D721Med (cell line): ENCODE measurements at places on chromosomes 7 and 10.

GRCh38 chr10:128612631-128613030 lies 486.4 kb upstream of the MKI67 start:
- DNase-seq = no peak

DNA sequence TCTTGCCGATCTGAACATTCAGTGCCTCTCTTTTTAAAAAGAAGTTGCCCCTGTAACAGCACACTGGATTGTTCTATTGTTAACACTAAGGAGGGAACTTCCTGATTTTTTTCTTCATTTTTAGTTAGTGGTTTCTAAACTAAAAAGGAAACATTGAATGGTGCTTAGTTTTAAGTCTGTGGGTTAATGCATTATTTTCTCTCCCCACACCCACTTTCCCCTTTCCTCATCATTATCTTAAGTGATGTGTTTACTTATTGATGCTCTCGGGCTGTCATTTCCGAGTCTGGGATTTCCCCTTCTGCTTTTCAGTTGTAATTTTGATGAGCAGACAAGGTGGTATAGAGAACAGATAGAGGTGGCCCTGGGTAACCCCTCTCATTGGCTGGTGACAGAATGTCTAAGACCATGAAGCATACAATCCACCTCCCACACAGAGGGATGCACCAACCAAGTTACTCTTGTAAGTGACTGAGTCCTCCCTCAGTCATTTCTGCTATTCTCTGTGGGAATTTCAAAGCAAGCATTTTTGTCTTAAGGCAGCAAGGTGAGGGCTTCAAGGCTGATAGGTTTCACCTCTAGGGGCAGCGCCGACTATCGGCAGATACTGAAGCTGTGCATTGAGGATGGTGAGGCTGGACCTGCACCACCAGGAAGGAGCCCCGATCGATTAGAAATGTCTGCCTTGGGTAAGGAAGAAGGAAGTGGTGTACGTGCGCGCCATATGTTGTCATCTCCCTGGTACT lies 49.5 kb downstream of the CHN2 start:
- no peak for DNase-seq

GRCh38 chr10:119020627-119020946 lies 8.9 kb upstream of the NANOS1 start:
- DNase-seq = no peak

DNA sequence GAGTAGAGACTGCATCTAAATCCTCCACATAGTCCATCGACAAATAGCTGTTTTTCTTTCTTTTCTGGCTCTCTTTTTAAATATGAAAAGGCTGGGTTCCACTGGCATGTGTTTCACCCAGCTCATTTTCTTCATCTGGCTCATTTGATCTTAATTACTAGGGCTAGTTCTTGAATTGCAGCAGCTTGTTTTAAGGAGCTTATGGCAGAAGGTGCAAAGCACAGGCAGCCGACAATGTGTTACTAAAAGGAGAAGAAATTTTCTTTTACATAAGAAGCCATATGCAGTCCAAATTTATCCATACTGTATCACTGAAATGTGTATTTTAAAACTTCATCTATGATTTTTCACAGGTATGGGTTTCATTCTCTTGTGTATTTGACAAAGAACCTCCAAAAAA lies 205.6 kb upstream of the PTER start:
- DNase-seq = peak; percentile 17

- no peak for DNase-seq
Measured at GRCh38 chr10:36023939-36024338, 381.8 kb upstream of the FZD8 start.
